Cerebellar cortex (tissue), 1 donor: ENCODE measurements at places on chromosomes 11 and 22.
A peak's percentile ranks its signal among the peaks of the same experiment; 100 is the strongest.

DNA sequence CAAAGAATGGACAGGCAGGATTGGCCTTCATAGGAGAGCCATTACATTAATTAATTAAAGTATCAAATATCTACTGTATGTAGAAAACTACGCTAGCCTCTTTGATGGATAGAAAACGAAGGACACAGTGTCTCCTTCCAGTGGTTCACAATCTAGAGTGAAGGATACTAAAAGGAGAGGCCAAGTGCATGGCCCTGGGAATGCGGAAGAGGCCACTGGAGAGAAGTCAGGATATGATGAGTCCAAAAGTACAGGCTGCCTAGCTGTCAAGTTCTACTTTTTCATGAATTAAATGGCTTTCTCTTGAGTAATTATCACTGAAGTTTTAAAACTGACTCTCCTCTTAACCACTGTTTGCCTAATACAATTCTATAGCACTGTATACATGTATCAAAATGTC, 41.9 kb downstream of the ATG16L2 start:
- no peak for DNase-seq

- peak; percentile 96 for DNase-seq
Measured at GRCh38 chr11:114166897-114167323, 107.4 kb downstream of the ZBTB16 start.

GRCh38 chr11:94586978-94587377, 19.8 kb downstream of the PIWIL4 start:
- DNase-seq: no peak

- DNase-seq: no peak
Measured at GRCh38 chr22:48949375-48950149, 878.1 kb downstream of the BRD1 start.

- no peak for DNase-seq
Measured at GRCh38 chr22:21020802-21021429, 6.0 kb downstream of the P2RX6 start.

GRCh38 chr11:77081976-77082836, 15.4 kb downstream of the CAPN5 start:
- no peak for DNase-seq

GRCh38 chr11:131688048-131688693, 317.8 kb downstream of the NTM start:
- DNase-seq: peak; percentile 43

DNA sequence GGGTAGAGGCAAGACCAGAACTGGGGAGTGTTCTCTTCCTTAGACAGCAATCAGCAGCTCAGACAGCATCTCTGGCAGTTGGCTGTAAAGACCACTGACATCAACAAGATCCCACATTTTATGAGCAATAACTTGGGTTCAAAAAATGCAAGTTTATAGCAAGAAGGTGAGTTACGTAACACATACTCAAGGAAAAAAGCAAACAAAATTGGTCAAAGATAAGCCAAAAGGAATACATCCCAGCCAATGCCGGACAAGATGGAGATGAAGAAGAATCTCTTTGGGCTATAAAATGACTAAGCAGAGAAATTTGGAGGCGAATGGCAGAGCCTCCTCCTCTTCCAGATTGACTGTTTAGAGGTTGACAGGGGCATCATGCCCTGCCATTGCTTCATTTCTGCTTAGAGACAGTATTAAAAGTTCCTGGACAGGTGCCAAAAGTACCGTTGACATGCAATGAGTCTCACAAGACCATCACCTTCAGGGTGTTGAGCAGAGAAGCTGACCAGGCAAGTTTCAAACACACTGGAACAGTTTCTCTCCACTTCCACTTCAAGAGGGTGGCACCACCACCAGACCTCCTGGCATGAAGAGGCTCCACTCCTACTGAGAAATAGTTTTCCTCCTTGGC, 55.9 kb downstream of the ENDOD1 start:
- no peak for DNase-seq

DNA sequence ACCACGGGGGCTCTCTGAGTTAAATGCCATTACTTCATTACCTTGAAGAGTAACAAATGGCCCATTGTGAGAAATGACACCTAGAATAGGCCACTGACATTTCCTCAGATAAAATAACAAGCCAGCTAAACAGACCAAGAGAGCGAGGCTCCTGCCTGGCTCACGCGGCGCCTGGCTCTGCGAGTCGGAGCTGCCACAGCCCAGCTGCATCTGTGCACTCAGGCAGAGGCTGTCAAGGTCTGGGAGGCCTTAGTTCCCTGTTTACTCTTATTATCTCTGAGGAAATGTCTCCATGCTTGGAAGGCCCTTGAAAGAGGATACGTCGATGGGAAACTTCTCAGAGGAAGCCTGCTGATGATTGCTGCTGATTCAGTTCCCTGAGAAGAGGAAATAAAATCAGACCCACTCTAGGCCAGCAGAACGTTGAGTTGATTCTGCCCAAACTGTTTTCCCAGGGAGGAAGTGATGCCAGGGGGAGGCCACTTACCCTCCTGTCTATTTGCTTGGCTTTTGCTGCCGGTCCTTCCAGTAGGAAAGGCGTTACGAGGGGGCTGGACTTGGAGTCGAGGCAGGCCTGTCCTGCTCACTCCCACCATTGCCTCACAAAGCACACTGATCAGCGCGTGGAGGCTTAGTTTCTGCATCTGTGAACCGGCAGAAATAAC, 208.8 kb downstream of the TBC1D22A start:
- DNase-seq: peak; percentile 15

DNA sequence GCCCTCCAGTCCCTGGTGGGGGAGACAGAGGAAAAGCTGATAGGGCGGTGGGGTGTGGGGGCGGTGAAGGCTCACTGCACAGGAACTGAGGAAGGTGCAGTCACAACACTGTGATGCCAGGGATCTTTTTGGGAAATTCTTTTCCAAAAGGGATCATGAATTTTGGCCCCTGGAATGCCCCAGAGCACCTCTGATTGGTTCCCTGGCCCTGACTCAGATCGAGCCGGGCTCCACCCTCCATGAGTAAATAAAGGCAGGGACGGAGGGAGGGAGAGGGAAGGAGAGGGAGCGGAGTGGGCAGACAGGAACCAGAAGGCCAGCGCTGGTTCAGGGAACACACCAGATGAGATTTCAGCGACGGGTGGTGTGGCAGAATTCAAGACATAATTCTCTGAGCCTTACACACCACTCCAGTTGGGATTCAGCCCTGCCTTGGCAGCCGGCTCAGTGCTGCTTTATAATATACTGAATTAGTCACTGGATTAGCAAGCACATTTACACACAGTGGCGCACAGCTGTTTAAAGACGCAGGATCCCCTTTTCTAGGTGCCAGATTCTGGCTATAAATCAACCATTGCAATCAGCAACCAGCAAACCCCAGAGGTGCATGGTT, 80.3 kb downstream of the ETS1 start:
- DNase-seq: peak; percentile 57

- DNase-seq: no peak
Measured at GRCh38 chr11:134554861-134555260, 142.8 kb upstream of the B3GAT1 start.

GRCh38 chr22:31274017-31274416, 18.3 kb downstream of the PIK3IP1 start:
- DNase-seq: no peak

GRCh38 chr11:4102711-4103110, 8.1 kb downstream of the RRM1 start:
- no peak for DNase-seq

DNA sequence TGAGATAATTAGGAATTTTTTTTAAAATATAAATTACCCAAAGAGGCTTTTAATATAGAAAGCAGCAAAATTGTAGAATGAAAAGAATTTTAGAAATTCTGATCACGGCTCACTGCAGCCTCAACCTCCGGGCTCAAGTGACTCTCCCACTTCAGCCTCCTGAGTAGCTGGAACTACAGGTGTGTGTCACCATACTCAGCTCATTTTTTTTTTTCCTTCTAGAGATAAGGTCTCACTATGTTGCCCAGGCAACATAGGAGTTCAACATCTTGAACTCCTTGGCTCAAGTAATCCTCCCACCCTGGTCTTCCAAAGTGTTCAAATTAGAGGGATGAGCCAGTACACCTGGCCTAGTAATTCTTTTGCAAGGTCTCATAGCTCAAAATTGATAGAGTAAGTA, 76.7 kb downstream of the ATG16L2 start:
- DNase-seq: no peak

DNA sequence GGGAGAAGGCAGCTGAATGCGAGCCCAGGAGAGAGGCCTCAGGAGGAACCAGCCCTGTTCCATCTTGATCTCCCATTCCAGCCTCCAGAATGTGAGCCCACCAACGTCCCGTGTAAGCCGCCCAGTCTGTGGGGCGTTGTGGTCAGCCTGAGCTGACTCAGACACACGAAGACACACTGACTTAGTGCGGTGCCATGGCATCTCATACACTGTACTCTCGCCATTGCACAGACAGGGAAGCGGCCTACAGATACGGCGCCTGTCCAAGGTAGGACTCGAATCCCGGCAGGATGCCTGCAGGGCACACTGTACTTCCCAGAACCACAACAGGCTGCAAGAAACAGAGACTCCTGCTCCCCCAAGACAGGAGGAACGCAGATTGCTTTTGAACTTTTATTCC, 179.6 kb downstream of the CTTN start:
- DNase-seq: peak; percentile 16

GRCh38 chr11:14904745-14905103, 12.7 kb upstream of the CYP2R1 start:
- peak; percentile 69 for DNase-seq

DNA sequence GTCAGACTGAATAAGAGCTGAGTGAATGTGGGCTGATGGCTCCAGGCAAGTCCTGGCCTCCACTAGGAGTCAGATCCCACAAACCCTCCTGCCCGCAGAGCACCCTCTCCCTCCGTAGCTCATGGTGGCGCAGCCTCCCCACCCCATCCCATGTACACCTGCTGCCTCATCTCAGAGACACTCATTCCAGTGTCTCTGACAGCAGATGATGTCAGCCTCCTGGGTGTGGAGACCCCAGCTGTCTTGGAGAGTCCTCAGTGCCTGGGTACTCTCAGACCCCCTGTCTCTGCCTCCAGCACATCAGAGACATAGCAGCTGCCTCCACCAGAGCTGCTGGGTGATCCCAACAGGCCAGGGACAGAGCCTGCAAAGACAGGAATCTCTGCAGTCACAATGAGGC, 9.5 kb downstream of the IGLL5 start:
- DNase-seq: no peak

- DNase-seq: no peak
Measured at GRCh38 chr11:68847395-68847794, 5.7 kb upstream of the CPT1A start.

DNA sequence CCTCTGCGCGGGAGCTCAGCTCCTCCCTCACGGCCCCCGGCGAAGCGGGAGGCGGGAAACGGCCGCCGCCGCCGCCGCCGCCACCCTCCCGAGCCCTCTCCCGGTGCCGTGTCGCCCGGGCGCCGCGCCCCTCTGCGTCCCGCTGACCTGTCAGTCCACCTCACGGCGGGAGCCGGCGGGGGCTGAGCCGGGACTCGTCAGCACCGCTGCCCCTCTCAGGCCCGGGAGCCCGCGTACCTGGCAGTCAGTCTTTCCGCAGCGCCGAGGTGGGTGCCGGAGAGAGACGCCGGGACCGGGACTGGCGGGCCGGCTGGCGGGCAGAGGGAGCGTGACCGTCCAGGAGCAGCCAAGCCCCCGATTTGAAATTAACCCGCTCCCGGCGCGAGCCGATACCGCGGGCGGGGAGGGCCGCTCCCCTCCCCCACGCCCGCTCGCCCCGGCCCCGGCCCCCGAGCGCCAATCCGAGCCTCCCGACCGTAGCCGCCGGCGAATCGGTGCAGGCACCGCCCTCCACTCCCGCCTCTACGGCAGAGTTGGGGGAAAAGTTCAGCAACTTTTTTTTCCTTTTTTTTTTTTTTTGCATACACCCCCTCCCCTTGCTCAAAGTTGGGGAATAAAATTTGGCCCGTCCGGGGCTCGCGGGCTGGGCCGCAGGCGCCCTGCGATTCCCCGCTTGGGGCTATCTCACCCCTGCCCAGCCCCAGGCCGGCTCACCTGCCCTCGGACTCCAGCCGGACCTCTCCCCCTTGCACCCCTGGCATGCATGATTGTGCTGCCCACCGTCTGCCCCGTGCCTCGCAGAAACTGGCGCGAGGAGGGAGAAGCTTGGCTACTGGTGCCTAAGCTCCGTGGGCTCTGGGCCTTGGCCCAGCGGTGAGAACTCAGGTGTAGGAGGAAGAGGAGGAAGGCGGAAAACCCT, 774 bp upstream of the E2F8 start:
- DNase-seq: peak; percentile 13

- DNase-seq: no peak
Measured at GRCh38 chr22:32576553-32577253, 102.1 kb downstream of the FBXO7 start.

- no peak for DNase-seq
Measured at GRCh38 chr22:29385748-29386147, 2.6 kb downstream of the AP1B1 start.

DNA sequence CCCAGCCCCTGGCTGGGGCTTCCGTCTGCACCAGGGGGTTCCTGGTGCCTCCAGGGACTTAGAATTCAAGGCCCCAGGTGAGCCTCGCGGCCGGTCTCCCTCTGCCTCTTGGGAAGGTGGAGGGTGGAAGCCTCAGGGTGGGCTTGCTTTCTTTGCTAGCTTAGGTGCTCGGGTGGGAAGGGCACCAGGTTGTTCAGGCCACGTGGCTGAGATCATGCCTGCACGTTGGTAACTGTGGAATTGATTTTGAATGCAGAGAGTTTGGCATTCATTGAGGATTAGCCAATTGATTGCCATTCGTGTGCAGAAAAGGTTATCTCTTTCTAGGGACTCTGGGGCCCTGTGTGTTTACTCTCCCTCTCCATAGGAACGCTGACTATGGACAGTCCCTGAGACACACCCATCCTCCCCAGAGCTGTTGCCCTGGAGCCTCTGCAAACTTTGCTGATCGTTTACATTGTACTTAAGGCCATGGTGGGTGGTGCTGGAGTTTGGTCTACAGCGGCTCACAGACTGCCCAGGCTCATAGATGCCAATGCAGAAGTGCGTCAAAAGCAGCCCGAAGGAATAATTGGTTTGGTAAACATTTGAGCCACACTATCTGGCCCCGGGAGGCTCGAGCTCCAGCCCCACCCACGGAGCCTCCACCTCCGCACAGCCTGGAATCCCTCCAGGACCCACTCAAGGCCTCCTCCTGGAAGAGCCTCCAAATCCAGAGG, 1457.7 kb downstream of the BRD1 start:
- no peak for DNase-seq

DNA sequence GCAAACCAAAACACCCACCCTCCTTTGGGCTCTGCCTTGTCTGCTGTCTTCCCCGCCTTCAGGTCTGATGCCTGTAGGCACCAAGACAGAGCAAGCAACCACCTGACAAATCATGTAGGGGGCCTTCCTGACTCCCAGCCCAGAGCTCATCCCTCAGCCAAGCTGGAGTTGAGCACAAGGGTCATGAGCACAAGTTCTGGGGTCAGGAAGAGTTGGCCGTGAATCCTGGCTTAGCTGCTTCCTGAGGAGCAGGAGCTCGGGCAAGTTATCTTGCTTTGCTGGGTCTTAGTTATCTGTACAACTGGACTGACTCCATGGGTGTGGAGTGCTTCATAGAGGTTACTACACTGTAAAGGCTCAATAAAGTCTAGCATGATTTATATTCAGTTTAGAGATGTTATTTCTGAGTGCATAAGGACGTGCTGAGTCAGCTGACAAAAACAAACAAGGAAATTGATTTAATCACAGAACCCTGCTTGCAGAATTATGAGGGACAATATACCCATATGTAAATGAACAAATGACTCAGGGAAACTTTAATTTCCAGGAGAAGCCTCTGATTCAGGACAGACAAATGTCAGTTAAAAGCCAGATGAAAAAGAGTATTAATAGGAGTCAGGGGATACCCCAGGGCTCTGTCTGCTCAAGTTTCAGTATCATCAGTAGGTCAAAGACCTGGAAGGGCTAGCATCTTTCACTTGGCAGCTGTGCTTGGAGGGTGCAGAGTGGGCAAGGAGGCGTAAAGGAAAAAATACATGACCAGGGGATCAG, 15.0 kb upstream of the APOA1 start:
- no peak for DNase-seq
